ENCODE measurements at places on chromosomes 5 and 9.
A peak's percentile ranks its signal among the peaks of the same experiment; 100 is the strongest.

DNA sequence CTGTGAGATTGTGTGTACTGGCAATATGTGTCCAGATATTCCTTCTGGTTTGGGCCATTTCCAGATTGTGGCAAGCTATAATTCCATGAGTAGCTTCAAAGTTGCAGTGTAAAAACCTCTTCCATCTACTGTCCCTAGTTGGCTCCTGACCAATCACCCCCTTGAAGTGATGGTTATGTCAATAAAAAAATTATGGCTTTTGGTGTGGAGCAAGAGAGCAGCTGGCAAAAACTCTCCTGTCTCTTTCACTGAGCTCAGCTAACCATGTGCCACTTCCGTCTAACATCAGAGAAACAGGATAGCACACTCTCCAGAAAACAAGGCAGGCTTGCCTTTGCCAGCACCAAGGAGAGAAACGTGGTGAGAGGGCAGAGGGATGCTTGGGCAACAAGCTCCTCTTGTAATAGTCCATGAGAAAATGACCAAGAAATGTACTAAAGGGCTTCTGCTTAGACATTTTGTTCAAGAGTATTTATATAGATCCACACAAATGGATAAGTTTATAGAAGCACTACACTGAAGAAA, 914.4 kb upstream of the SEMA6A start:
- peak; percentile 16 for DNase-seq

GRCh38 chr5:132136906-132137305, 63.3 kb downstream of the CSF2 start:
- peak; percentile 77 for DNase-seq

GRCh38 chr5:96284727-96285389, 148.2 kb downstream of the PCSK1 start:
- no peak for DNase-seq

DNA sequence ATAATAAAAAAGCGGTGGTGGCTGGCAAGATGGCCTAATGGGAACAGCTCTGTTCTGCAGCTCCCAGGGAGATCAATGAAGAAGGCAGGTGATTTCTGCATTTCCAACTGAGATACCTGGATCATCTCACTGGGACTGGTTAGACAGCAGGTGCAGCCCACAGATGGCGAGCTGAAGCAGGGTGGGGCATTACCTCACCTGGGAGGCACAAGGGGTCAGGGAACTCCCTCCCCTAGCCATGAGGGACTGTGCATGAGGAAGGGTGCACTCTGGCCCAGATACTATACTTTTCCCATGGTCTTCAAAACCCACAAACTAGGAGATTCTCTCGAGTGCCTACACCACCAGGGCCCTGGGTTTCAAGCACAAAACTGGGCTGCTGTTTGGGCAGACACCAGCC, 45.6 kb upstream of the PTGER4 start:
- no peak for DNase-seq

DNA sequence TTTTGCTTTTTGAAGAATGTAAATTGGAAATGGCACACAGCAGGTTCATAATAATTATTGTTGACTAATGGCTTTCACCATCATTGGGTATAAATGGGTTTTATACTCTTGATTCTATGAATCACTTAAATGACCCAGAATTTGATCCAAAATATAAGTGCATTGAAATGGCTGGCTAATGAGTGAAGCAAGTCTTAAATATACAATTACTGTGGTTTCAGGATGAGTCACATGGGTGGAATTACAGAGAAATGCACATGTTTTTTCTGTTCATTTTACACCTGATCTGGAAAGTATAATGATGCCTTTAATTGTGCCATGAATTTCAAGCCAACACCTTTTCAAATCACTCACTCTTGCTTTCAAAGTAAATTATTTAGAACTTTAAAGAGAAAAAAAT, 380.8 kb upstream of the CD180 start:
- DNase-seq: peak; percentile 29
